ENCODE measurements at places on chromosomes 16 and 17.

GRCh38 chr17:49496183-49496866 is 1.2 kb downstream of the NGFR start:
- no peak for DNase-seq

GRCh38 chr17:74016461-74016860 is 187.0 kb upstream of the RPL38 start:
- DNase-seq = no peak

GRCh38 chr16:15647294-15648014 is 2.6 kb upstream of the NDE1 start:
- no peak for DNase-seq

GRCh38 chr17:29591737-29592608 is 959 bp upstream of the ANKRD13B start:
- peak; percentile 88 for DNase-seq

- DNase-seq = no peak
These were observed 75.5 kb downstream of the MYH10 start for GRCh38 chr17:8555062-8555461.

- no peak for DNase-seq
These were observed 599 bp downstream of the TOP3A start for GRCh38 chr17:18314059-18314730.

- no peak for DNase-seq
These were observed 12.7 kb upstream of the MLKL start for GRCh38 chr16:74713325-74713724.

DNA sequence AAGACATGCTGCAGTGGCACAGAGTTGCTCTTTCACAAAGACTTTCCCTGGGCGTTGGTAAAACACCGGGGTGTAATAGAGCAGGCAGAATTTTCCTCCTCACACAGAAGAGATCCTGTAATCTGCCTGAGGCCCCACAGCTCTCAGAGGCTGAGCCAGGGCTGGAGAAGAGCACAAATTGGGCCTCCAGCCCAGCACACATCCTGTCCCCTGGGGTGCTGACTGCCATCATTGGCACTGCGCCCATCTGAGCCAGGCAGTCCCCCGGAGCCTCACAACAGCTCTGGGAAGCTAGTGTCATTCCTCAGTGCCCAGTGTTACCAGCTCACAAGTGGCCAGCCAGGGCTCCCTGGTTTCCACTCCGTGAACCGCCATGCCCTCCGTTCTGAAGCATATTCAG is 119.4 kb downstream of the SOCS1 start:
- DNase-seq = peak; percentile 33

GRCh38 chr17:74598346-74599022 is 6.4 kb upstream of the CD300LD start:
- DNase-seq = no peak

GRCh38 chr17:40361925-40362695 is 2.4 kb downstream of the GJD3 start:
- DNase-seq = no peak

- DNase-seq = no peak
These were observed 23.3 kb downstream of the GPR179 start for GRCh38 chr17:38320482-38320881.

- peak; percentile 21 for DNase-seq
These were observed 2.6 kb downstream of the FN3KRP start for GRCh38 chr17:82718986-82719685.

- no peak for DNase-seq
These were observed 15.0 kb upstream of the C16orf87 start for GRCh38 chr16:46845952-46846351.

- DNase-seq = no peak
These were observed 88.4 kb upstream of the GNAO1 start for GRCh38 chr16:56102906-56103305.

GRCh38 chr16:23734176-23734893 is 20.5 kb upstream of the CHP2 start:
- DNase-seq = no peak

GRCh38 chr16:74936902-74937560 is 47.9 kb downstream of the WDR59 start:
- DNase-seq = no peak

Data from NCI-H774 (cell line).